ENCODE measurements at places on chromosomes 4 and X.

DNA sequence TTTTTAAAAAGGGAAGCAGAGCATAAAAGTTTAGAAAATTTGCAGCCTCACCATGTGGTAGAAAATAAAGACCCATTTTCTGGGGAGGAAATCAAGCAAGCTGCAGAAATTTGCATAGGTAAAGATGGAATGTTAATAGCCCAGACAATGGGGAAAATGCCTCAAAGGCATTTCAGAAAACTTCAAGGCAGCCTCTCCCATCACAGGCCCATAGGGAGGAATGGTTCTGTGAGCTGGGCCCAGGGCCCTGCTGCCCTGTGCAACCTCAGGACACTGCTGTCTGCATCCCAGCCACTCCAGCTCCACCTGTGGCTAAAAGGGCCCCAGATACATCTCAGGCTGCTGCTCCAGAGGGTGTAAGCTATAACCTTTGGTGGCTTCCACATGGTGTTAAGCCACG is 137.9 kb downstream of the INPP4B start:
- no peak for DNase-seq

- no peak for DNase-seq
These were observed 496.9 kb downstream of the RAB28 start for GRCh38 chr4:12987284-12987683.

GRCh38 chr4:141909541-141909940 is 273.2 kb downstream of the IL15 start:
- DNase-seq, result no peak

DNA sequence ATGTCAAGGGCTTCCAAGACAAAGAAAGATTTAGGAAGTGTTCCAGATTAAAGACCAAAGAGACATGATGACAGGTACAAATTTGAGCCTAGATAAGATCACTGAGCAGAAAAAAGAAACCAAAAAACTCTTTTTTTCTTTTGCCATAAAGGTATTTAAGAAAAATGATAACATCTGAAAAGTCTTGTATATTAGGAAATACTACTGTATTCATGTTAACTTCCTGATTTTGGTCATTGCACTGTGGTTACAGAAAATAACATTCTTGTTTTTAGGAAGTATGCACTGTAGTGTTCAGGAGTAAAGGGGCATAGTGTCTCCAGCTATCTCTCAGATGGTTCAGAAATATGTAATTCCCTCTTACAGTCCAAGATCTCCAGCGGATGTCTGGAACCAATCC is 37.1 kb downstream of the RWDD4 start:
- DNase-seq, result no peak

- no peak for DNase-seq
These were observed 19.1 kb upstream of the PRRG3 start for GRCh38 chrX:151676196-151676595.

- DNase-seq, result no peak
These were observed 318.3 kb downstream of the PCDH10 start for GRCh38 chr4:133467290-133467947.

GRCh38 chr4:5545271-5545670 is 163.1 kb downstream of the EVC2 start:
- DNase-seq, result no peak

DNA sequence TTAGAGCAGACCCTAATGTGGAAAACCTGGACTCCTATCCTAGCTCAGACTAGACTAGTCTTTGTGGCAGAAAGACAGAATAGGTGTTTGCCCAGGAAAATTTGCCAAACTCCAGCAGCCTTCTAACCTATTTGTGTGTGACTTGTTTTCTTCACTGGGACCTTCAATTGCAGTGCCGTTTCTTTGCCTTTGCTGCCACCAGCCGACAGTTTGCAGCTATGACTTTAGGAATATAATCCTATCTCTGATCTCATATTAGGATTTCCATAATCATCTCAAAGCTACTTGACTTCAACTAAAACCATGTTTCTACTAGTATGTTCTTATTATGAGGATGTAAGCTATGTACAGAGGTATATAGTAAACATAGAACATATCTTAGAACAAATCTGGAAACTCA is 60.2 kb upstream of the PGAM4 start:
- DNase-seq, result no peak

- no peak for DNase-seq
These were observed at the start of gene PDCL2 for GRCh38 chr4:55592014-55592413. Gene PDCL2, minus strand, starts transcription at chr4:55592245. Its CDS starts 136 bp downstream, at chr4:55592109.

DNA sequence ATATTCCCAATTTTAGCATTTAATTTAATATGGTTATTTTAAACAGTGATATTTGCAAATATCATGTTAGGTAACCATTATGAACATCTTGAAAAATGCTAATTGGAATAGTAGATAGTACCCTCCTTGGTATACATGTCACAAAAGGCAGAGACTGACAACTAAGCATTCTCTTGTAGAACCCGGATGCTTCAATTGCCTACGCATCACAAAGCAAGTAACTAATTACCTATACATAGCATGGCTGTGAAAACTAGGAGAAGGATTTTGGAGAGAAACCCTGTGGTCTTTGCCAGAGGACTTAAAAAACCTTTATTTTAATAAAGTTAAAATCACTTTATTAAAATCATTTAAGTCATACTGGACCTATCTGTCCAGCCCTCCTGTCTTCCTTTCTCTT is 764.1 kb upstream of the TENM3 start:
- DNase-seq, result no peak

DNA sequence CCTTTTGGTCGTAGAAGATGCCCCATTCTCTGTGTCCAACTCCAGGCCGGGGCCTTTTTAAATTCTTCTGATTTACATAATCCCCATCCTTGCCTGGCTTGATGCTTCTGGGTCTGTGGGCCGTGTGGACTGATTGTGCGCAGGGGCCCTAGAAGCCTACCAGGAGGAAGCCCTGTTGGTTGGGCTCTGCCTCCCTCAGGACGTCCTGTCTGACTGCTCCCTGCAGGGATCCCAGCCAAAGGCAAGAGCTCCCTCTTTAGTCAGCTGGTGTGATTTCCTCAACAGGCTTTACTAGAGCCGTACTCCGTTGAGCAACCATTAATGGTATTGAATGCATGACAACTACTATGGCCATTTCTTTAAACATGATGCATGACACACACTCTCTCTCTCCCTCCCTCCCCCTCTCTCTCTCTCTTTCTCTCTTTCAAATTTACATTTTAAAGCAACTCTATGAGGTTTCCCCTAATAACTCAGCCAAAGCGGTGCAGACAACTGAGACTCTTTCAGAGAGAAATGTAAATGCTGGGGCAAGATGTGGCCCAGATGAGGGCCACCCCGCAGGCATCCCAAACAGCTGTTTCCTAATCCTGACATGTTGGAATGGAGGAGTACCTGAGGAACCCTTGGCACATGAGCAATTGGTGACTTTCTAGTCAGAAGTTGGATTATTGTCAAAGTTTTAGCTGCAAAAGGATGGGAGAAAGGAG is 117.3 kb downstream of the DRD5 start:
- DNase-seq, result no peak

DNA sequence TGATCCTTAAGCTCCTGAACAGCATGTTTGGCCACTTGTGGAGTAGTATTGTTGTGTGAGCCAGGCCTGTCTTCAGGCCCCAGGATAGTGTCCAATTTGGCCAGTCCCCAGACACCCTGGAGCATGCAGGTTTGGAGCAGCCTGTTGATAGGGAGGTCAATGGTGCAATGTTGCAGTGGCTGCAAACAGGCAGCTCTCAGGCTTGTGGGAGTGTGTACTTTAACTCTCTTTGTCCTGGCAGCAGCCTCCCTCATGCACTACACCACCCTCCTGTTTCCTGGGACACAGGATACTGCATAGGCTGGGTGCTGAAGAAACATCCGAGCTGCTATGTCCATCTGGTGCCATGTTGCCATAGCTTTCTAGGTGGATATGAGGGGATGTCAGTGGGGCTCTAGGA is 24.0 kb downstream of the TECRL start:
- DNase-seq, result no peak

- DNase-seq, result no peak
These were observed 2.7 kb upstream of the NUDT9 start for GRCh38 chr4:87419578-87420249.

- no peak for DNase-seq
These were observed 194.4 kb downstream of the FAM133A start for GRCh38 chrX:93868289-93868965.

GRCh38 chr4:121100093-121100775 is 27.9 kb upstream of the NDNF start:
- DNase-seq, result no peak
